ENCODE measurements at places on chromosomes 6 and 20.

DNA sequence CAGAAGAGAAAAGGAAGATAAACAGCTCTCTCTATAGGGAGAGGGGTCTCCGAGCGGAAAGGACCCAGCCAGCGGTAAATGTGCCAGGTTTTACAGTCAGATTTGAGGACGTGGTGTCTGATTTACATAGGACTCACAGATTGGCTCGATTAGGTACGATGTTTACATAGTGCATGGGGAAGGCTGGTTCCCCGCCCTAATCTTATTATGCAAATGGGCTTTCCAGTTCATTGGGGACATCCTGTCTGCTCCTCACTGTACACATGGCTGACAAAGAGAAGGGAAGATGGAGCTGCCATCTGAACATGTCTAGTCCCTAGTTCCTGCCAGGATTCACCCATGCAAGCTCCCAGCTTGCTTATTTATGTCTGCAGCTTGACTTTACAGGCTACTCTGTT lies 119.9 kb downstream of the RNF144B start:
- no peak for DNase-seq

GRCh38 chr20:47951521-47951971 lies 166.3 kb upstream of the SULF2 start:
- no peak for DNase-seq

- DNase-seq: no peak
These were observed 42.8 kb downstream of the MRPL14 start for GRCh38 chr6:44084231-44085014.

DNA sequence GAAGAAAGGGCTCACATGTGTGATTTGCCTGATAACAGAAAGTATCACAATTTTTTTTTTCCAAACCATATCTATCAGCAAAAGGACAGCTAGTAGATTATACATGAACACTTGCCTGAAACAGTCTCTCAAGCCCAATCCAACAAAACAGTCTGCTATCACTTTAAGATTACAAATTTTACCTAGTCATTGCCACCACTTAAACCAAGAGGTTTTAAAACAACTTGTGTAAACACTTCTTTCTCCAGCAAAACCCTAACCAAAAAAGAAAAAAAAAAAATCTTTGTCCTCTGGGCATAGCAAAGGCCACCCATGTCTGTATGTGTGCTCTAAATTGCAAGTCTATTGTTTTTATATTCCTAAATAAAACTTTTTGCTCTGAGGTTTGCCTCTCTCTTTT lies 1568.4 kb downstream of the GRIK2 start:
- DNase-seq: no peak

GRCh38 chr20:56759741-56760278 lies 130.7 kb downstream of the TFAP2C start:
- no peak for DNase-seq

DNA sequence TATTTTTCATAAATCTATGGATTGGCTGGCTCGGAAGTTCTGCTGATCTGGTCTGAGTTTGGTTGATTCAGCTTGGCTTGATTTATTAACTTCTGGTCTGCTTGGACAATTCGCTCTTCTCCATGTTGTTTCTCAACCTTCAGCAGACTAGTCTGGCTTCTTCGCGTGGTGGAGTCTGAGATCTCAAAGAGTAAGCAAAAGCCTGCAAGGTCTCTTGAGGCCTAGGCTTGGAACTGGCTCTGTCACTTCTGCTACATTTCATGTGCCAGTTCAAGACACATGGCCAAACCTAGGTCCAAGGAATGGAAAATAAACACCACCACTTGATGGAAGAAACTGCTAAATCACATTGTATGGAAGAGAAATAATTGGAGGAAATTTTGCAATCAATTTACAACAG lies 115.1 kb upstream of the JAG1 start:
- no peak for DNase-seq

DNA sequence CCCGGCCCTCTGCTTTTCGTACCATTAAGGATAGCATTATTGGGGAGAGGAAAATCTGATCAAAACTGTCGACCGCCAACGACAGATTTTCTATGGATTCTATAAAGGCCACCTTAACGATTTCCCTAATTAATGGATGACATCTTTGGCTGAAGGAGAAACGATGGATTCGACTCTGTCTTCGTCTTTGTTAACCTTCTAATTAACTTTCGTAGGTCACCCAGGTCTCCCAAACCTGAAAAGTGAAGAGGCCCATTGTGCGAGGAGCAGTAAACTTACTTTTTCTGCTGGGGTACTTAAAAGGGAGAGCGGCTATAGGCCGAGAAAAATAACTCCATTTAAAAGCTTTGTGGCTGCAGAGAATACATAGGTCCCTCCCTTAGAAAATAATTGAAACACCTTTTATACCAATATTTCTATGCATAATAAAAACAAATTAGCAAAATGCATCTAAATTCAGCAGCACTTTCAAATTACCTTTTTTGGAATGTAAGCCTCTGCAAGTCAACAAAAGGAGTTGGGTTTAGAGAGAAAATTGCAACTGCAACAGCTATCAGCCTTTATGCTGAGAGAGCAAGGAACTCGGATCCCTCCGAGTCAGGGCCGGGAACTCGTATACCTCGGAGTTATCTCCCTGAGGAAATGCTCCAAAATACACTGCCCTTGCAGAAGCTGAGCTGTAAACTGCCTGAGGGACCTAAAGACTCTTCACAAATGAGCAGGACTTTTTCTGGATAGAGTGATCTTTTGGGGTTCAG lies 31.4 kb upstream of the NR2E1 start:
- DNase-seq: no peak

- no peak for DNase-seq
These were observed 130.8 kb downstream of the BTBD9 start for GRCh38 chr6:38508894-38509293.

- DNase-seq: no peak
These were observed 69.6 kb upstream of the FOXA2 start for GRCh38 chr20:22653658-22654642.

Data from GM19239 (cell line).